Prostate gland (tissue), 2 donors: ENCODE measurements at places on chromosomes 11 and 22.

DNA sequence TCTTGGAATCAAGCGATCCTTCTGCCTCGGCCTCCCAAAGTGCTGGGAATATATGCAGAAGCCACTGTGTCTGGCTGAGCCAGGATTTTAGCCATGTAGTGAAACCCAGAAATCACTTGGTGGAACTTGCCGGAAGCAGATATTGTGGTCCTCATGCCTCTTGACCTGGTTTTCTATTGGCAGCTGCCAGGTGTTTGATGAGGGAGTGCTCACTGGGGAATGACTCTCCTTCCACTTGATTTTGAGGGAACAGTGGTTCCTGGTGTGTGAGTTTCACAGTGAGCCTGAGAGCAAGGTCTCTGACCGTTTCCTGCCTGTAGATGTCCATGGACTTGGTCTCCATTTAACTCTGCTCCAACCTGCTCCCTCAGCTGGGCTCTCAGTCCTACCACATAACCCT is 34.7 kb upstream of the ELF5 start:
- no peak for DNase-seq

- DNase-seq = no peak
Observed at GRCh38 chr11:61128947-61129638, 26.8 kb downstream of the CD5 start.

DNA sequence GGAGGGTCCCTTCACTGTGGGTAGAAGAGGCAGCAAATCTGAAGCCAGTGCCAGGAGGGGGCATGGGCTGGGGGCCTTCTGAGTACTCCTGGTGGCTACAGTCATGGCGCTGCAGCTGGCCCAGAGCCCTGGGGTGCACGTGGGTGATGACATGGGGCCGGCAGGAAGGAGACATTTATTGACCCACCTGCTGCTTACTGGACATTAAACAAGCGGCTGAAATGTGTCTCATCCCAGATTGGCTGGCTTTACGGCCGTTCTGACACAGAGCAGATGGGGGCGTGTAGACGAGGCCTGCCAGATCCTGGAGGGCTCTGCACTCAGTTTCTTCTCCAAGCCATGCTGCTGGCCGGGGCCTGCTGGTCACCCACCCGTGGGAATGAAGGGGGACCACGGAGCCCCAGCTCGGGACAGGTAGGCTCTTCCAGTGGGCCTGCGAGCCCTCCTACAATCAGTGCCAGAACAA is 906.9 kb downstream of the BRD1 start:
- no peak for DNase-seq

DNA sequence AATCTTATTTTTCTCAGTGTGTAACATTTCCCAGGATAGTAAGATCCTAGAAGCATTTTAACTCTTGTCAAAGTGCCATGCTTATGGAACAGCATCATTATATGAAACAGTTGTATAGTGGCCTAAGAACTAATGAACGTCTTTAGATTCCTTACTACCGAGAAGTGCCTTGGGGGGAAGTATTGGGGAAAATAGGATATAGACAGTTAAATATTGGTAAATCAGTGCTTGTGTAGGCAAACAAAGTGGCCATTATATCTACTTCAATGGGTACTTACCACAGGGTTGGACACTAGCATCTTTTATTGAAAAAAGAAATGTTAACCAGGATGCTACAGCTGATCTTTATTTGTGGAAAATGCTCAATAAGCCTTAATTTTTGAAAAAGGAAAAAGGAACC is 11.3 kb downstream of the FAR1 start:
- no peak for DNase-seq
